ENCODE measurements at places on chromosomes 11 and 22.

GRCh38 chr22:37571258-37571991, 8.5 kb downstream of the LGALS2 start:
- peak; percentile 45 for DNase-seq

DNA sequence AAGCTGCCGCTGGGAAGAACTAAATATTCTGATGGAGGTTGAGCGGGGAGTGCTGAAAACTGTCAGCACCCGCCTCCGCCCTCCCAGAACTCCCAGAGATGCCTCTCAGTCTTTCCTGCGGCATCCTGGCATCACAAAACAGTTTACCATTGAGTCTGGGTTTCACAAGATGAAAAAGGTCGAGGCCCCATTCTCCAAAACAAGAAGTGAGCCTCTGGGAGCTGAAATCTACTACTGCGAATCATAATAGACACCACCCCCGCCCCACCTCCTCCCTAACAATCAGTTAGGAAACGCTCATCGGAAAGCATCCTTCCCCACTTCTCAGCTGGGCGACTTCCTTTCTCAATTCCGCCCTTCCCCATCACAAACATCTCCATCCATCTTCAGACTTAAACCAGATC, 1.0 kb downstream of the SUN2 start:
- DNase-seq = peak; percentile 15

GRCh38 chr11:97279341-97279740, 889.5 kb downstream of the JRKL start:
- no peak for DNase-seq

DNA sequence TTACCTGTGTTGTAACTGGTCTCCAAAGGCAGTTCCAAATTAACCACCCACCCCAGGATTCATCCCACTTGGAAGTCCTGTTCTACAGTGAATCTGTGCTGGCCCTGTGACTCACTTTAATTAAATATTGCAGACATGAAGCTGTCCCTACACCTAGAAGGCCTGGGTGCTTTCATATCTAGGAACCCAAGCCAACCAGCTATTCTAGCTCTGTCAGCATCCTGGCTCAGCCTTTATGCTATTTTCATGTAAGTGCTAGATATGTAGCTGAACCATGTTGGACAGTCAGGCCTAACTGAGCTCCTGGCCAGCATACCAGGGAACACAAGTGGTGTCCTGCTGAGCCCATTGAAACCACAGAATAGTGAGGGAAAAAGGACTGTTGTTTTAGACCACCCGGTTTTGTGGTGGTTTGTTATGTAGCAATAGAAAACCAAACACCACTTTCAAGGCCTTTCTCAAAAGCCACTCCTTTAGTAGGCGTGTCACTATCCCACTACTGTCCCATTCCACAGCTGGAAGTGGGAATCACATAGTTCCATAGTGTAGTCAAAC, 30.3 kb downstream of the CNTF start:
- DNase-seq = no peak

DNA sequence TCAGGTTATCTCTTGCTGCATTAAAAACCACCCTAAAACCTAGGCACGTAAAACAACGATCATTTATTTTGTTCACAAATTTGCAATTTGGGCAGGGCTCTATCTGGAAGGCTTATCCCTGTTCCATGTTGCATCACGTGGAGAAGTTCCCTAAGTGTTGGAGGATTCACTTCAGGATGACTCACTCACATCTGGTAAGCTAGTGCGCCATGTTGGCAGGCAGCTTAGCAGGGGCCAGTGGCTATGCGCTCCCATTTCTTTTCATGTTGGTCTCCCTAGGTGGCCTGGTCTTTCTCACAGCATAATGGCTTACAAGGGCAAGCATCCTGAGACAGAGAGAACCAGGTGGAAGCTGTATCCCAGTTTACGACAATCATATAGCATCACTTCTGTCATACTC, 226.8 kb downstream of the BLID start:
- no peak for DNase-seq

GRCh38 chr11:102497061-102497460, 33.5 kb downstream of the MMP7 start:
- no peak for DNase-seq

- no peak for DNase-seq
Measured at GRCh38 chr11:87597725-87598124, 560.0 kb downstream of the TMEM135 start.

DNA sequence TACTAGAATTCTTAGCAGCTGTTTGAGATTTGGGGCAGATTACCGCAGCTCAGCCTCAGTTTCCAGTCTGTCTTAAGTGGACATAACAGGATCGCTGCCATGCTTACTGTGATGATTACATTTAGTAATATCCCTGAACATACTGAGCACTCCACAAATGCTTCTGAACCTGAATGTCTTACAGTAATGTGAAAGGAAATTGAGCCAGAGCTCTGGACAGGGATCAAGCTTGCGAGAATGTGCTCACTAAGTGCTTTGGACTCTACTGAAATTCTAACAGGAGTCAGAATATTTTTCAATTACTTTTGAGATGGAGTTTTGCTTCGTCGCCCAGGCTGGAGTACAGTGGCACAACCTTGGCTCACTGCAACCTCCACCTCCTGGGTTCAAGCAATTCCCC, 118.6 kb upstream of the RASSF10 start:
- DNase-seq = no peak

GRCh38 chr22:20246368-20247009, 21.6 kb downstream of the RTN4R start:
- no peak for DNase-seq

DNA sequence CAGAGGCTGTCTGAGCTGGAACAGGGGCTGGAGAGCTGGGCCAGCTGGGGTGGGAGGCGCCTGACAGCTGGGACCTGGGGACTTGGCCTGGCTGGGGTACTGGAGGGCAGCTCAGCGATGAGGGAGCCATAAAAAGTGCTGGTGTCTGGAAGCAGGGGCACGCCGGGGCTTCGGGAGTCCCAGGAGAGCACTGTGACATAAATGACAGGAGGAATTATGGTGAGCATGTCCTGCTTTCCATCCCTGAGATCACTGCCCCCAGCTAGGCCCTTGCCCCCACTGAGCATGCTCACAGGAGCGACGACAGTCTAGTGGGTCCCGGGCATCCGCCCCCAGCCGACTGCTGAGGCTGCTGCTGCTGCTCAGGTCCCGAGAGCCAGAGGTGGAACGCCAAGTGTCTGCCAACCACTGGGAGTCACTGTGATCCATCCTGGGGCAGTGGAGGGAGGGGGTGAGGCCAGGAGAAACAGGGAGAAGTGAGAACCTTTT, 6.2 kb downstream of the ROBO4 start:
- no peak for DNase-seq

DNA sequence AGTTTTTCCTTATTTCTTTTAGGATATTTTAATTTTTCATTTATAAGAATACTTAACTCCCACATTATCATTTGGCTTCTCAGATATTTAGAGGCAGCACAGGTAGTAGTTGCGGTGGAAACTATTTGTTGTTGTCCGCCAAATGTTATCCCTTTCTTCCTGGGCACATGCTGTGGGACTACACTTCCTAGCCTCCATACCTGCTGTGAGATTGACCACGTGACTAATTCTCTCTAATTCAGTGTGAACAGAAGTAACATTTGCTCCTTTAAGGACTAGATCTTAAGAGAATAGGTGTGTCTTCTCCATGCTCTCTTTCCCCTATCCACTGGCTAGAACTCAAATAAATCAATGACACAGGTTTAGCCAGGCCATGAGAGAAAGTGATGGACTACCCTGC, 136.5 kb downstream of the ATG16L2 start:
- DNase-seq = no peak

DNA sequence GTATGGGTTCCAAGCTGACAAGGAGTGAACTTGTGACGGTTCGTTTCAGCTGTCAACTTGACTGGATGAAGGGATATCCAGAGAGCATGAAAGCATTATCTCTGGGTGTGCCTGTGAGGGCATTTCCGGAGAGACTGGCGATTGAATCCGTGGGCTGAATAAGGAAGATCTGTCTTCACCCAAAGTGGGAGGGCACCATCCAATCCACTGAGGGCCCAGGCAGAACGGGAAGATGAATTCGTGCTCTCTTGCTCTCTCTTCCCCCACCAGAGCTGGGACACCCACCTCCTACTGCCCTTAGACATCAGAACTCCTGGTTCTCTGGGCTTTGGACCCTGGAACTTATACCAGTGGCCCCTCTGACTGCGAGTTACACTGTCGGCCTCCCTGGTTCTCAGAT, 15.5 kb upstream of the CD81 start:
- no peak for DNase-seq

- no peak for DNase-seq
Measured at GRCh38 chr11:124934862-124935547, 842 bp downstream of the HEPACAM start.

- no peak for DNase-seq
Measured at GRCh38 chr11:127130321-127130720, 129.8 kb upstream of the KIRREL3 start.

GRCh38 chr11:6040874-6041273, 10.3 kb upstream of the OR56A1 start:
- DNase-seq = no peak

GRCh38 chr11:96141626-96142025, 201.4 kb downstream of the MAML2 start:
- no peak for DNase-seq

GRCh38 chr11:102518296-102519094, 12.1 kb downstream of the MMP7 start:
- no peak for DNase-seq

GRCh38 chr11:65476632-65477148, 22.2 kb upstream of the MALAT1 start:
- DNase-seq = no peak

GRCh38 chr11:128095466-128095981, 491.8 kb downstream of the ETS1 start:
- peak; percentile 1 for DNase-seq

GRCh38 chr11:72274435-72274834, 30.5 kb upstream of the PHOX2A start:
- DNase-seq = no peak

GRCh38 chr11:69040581-69041260, 8.0 kb upstream of the TPCN2 start:
- no peak for DNase-seq

DNA sequence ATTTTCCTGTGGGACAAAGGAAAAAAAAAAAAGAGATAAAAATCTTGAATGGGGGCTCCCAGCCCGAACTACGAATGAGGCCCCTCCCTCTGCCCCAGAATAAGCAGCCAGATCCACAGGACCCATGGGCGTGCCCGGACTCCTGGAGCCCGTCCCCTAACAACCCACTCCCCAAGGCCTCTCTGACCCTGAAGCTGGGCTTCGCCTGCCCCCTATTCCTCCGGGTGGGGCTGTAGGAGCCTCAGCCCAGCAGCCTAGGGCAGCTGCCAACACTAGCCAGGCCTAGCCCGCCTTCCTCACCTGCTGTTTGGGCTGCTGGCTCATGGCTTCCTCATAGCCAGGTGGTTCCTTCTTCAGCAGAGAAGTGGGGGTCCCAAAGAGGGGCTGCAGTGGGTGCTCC, 46.6 kb downstream of the SGSM3 start:
- DNase-seq = no peak

GRCh38 chr11:102220728-102221467, 96.4 kb upstream of the BIRC3 start:
- peak; percentile 48 for DNase-seq

DNA sequence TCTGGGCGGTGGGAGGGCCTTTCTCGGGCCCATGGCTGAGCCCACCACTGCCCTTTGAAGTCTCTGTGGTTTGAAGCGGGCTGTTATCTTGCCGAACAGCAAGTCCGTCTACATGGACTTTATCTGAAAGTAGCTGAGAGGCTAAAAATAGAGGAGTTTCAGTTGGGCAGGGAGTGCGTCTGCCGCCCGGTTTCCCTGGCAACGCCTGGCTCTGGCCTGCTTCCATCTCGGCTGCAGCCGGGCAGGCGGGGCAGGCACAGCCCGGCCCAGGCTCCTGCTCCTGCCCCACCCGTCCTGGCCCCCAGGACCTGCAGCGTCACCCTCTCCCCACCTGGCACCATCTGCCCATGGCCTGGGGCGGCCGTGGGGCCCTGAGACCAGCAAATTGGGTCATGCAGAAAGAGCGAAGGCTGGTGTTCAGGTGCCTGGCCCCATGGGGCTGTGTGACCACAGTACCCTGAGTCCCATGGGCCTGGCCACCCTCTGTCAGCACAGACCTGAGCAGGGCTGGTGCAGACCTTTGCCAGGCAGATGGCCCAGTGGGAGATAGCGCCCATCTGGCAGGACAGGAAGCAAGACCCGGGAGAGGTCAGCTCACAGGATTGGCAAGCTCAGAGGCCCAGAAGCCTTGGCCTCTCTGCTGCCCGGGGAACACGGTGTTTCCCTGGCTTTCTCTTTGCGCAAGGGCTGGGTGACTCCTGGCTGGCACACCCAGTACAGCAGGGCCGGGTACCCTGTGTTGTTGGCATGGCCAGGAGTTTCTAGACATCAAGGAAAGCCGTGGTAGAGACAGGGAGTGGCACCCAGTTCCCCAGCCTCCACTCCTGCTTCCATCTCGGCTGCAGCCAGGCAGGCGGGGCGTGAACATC, 79.1 kb upstream of the KCNQ1OT1 start:
- no peak for DNase-seq

- no peak for DNase-seq
Measured at GRCh38 chr11:8694137-8694536, 11.5 kb downstream of the RPL27A start.

GRCh38 chr11:25758145-25758661, 573.7 kb upstream of the ANO3 start:
- DNase-seq = no peak

- DNase-seq = no peak
Measured at GRCh38 chr11:129691142-129691541, 124.5 kb upstream of the TMEM45B start.

GRCh38 chr22:44671742-44672141, 30.3 kb upstream of the PRR5 start:
- no peak for DNase-seq

- peak; percentile 90 for DNase-seq
Measured at GRCh38 chr11:2912498-2912897, 16.7 kb downstream of the PHLDA2 start.

DNA sequence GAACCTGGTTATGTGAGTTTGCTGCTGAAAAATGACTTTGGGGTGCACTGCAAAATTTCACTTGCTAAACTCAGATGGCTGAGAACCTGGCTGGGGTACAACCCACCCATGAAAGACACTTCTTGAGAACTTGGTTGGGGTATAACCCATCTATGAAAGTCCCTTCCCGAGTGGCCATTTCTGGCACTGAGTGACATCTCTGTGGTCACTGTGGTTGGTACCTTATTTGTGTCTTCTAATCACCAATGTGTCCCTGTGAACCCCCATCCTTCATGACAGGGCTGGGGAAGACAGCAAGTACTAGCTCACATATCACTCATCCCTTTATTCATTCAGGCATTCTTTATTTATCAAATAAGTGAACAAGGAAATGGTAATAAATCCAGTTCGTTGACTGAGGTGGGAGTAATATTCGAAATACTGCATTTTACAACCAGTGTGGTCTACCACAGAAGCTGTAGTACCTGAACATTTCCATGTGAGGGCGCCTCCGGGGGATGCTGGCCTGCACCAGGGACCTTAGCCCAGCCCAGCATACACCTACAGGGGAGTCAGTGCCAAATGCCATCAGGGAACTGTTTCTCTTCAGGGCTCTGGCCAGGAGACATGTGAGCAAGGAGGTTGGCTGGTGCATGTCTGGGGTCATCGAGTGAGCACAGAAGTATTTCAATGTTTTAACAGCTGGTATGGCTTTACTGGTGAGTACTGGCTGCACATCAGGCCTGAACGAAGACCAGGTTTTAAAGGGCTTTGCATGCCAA, 122.1 kb downstream of the CSNK2A3 start:
- DNase-seq = no peak

GRCh38 chr11:44324222-44324621, 14.3 kb upstream of the ALX4 start:
- DNase-seq = no peak
